Regular cardiac myocyte (primary cell): ENCODE measurements at places on chromosomes 3 and 15. TPM values are rescaled to one million over a fixed set of nuclear protein-coding genes. Genes with fewer than 3 reads are reported as not detected.

The GOLGA8T gene
- total RNA-seq = 0.28 TPM in 1 of 2 replicates, not detected in the other

The CHRFAM7A gene
- 0.19 and 0.28 TPM in 2 replicates for total RNA-seq

The CCR5 gene
- not detected in 2 replicates for total RNA-seq

The SFMBT1 gene
- 5.0 and 5.9 TPM in 2 replicates for total RNA-seq

The CACNA2D2 gene
- not detected in 2 replicates for total RNA-seq

The HLTF gene
- total RNA-seq = 57.1 and 91.9 TPM in 2 replicates

The CCR8 gene
- not detected in 2 replicates for total RNA-seq

The POPDC2 gene
- 0.56 and 0.58 TPM in 2 replicates for total RNA-seq

The A4GNT gene
- total RNA-seq = not detected in 2 replicates

The WDR49 gene
- total RNA-seq = under 0.01 TPM in 1 of 2 replicates, not detected in the other

The SLC9C1 gene
- total RNA-seq = 0.56 and 0.77 TPM in 2 replicates

The INKA1 gene
- total RNA-seq = 4.6 and 5.4 TPM in 2 replicates

The DUOXA2 gene
- total RNA-seq = not detected in 2 replicates

The EXOSC7 gene
- total RNA-seq = 47.6 and 54.1 TPM in 2 replicates

The GREM1 gene
- total RNA-seq = 84.7 and 543 TPM in 2 replicates

The CAV3 gene
- total RNA-seq = not detected in 2 replicates

The DPPA4 gene
- total RNA-seq = under 0.01 TPM in 1 of 2 replicates, not detected in the other

The SENP2 gene
- total RNA-seq = 48.5 and 48.7 TPM in 2 replicates

The CACNA1D gene
- total RNA-seq = 0.19 and 0.85 TPM in 2 replicates

The NEK10 gene
- total RNA-seq = 15.9 and 27.6 TPM in 2 replicates

The TFRC gene
- 226 and 257 TPM in 2 replicates for total RNA-seq

The KY gene
- 0.56 and 0.96 TPM in 2 replicates for total RNA-seq

The TF gene
- total RNA-seq = 0.28 TPM in 1 of 2 replicates, not detected in the other

The FBXW12 gene
- total RNA-seq = 0.28 TPM in 1 of 2 replicates, not detected in the other

The TM4SF18 gene
- total RNA-seq = 0.56 and 0.77 TPM in 2 replicates

The ANAPC13 gene
- total RNA-seq = 122 and 140 TPM in 2 replicates

The PCSK6 gene
- total RNA-seq = 4.2 and 9.9 TPM in 2 replicates

The ARL14 gene
- under 0.01 TPM in 1 of 2 replicates, not detected in the other for total RNA-seq

The TRAIP gene
- 1.4 and 9.0 TPM in 2 replicates for total RNA-seq

The CNBP gene
- 269 and 284 TPM in 2 replicates for total RNA-seq
